ENCODE measurements at places on chromosomes 13 and 19.

DNA sequence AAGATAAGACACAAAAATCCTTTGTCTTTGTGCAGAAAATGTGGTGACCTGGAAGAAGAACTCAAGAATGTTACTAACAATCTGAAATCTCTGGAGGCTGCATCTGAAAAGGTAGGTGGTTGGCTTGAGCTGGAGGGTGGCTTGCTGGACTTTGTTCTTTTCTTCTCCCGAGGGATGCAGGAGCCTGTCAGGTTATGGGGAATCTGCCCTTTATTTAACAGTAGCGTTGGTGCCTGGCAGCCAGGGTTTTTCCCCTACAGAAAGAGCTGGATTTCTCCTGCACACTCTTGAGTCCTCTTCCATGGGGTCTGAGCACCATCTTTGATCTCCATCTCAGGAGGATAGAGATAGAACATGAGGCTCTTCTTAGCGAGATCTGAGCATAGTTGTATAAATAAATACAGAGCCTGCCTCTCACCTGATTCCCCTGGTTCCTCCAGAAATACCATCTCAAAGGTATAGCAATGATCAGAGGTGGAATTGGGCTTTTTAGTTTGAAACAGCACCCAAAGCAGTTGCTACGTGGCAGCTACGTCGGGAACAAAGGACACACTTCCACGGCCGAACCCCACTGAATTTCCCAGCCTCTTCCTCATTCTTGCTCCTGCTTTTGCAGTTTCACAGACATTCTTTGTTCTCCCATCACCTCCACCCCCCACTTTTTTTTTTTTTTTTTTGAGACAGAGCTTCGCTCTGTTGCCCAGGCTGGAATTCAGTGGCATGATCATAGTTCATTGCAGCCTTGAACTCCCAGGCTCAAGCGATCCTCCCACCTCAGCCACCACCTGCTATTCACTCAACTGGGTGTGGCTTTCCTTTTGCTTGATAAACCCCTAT, 12.9 kb downstream of the TPM4 start:
- no peak for DNase-seq

DNA sequence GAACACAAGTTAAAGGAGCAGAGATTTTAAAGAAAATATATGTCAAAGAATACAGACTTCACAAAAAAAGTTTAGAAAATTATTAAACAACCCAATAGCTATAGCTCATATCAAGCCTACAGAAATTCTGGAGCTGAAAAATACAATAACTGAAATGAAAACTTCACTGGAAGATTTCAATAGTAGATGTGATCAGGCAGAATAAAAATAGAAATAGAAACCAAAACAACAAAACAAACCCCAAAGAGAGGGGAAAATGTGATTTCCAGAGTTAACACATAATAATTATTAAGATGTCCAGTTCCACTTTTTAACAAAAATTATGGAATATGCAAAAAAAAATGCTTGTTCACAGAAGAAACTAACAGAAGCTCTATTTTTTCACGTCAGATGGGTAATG, 23.6 kb downstream of the LRRC63 start:
- no peak for DNase-seq

DNA sequence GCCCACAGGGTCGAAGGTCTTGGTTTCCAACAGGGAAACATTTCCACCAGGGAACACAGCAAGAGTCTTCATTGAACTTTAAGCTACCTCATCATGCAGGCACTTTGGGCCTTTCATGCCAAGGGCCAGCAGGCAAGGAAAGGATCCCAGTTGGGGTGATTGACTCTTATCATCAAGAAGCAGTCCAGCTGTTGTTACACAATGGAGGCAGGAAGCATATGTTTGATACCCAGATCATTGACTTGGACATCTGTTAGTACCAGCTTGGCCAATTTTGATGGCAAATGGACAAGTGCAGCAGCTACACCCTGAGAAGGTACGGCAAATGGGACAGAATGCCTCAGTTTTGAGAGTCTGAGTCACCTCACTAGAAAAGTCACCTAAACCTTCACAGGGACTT, 10.9 kb upstream of the RCBTB1 start:
- DNase-seq: no peak

- DNase-seq: no peak
These were observed 11.1 kb downstream of the PDE4A start for GRCh38 chr19:10431254-10431942.

Measured in T47D (cell line).